DMS 273 treated with DMSO at 0.1 percent for 48 hours (cell line): ENCODE measurements at places on chromosomes 3 and 15.

DNA sequence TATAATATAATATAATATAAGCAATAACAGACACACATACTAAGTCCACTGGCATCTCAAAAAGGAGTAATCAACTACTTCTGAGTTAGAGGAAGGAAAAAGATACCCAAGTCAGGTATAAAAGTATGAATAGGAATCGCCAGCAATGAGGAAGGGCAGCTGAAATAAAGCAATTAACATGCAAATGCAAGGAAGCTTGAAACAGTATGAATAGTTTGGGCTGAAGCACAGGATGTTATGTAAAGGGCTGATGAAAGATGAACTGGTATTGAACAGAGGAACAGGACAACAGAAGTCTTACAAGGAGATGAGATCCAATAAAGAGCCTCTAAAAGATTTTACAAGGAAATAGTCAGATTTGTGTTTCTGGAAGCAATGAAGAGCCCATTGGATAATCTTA lies 7.1 kb downstream of the COPS2 start:
- DNase-seq, result no peak

DNA sequence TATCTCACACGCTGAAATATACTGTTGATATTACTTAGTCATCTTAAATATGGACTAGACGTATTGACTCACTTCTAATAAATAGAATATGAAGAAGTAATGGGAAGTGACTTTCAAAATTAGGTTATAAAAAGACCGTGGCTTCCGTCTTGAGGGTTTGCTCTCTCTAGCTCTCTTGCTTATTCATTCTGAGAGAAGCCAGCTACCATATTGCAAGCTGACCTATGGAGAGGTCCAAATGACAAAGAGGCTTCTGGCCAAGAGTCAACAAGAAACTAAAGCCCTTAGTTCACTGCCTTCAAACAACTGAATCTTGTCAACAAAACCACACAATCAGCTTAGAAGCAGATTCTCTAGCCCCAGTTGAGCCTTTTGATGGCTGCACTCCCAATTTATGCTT lies 46.1 kb downstream of the SLC9C1 start:
- no peak for DNase-seq

- DNase-seq, result no peak
Measured at GRCh38 chr3:122772827-122773226, 20.8 kb downstream of the HSPBAP1 start.

GRCh38 chr3:70250492-70250891 lies 61.9 kb downstream of the MDFIC2 start:
- no peak for DNase-seq

DNA sequence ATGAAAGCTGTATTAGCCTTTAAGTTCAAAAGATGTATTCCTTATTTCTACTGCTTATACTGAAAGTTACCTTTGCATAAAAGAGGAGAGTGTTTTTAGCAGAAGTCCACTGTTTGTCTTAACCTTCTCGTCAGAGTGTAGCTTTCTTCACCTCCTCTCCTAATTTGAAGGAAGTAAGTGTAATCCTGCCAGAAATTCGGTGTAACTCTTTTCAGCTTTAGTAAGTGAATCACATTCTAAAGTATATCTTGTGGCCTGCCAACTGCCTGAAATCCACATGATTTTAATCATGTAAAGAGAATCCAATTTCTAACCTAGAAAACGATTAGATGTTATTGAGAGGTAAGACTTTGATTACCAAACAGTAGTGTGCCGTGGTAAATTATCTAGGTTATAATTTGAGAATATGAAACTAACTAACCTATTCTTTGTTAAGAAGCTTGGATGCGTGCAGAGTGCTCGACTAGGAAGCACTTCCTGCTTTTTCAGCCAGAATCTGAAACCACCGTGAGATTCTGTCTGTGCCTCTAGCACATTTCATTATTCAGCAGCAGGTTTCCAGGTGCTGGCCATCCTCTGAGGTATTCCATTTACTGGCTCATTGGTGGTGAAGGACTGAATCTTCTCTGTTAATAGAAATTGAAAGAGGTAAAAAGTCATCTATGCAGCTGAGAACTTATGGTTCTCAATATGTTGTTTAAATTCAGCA lies 7.5 kb downstream of the GYG1 start:
- DNase-seq, result no peak

DNA sequence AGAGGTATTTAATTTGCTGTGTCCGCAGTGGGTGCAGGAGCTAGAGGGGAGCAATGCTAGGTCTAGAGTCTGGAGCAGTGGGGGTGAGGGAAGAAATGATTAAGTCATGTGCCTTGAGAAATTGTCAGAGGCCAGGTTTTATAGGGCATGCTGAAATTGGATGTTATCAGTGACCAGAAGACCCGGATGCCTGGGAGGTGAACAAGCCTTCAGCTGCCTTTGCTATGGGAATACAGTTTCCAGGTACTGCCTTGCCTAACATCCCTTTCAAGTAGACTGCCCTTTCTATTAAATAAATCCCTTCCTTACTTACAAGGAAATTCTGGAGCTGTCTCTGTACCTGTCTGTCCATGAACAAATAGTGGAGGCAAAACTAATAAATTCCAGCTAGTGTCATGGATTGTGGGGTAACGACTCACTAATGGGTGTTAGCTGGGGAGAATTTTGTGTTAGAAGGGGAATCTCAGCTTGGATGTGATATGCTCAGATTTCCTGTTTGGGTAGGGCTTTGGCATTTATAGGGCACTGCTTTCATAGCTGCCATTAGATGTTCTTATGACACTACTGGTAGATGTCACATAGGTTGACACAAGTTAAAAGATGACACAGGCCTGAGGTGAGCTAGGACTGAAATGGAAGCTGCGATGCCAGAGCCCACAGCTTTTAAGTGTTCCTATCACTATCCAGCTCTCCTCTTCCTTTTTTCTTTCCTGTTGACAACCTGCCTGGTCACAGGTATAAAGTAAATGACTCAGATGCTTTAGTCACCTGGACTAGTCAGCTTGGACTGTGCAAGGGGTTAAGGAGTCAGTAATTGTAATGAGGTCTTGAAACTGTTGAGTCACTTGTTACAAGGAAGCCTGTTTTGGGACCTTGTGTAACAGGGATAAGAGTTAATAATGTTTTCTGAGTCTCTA lies 21.3 kb downstream of the CHD2 start:
- DNase-seq, result no peak

DNA sequence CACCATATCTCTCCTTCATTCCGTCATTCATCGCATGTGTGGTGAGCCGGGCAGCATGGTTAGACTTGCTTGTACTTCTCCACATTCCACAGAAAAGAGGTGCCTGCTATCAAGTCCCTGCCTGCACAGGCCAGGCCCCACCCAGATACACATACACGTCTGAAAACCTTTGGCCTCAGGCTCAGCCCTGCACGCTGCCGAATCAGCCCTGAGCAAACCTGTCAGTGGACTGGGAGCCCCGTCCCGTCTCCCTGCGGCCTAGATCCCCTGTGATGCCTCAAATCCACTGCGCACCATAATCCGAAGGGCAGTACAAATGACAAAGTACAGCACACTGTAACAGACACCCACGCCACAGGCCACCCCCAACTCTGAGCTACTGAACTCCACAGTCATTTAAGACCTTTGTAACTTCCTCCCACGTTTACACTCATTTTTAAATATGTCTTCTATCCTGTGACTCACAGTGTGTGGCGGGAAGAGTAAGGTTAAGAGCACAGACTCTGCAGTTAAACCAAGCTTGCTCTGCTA lies 67.1 kb downstream of the MB21D2 start:
- no peak for DNase-seq

DNA sequence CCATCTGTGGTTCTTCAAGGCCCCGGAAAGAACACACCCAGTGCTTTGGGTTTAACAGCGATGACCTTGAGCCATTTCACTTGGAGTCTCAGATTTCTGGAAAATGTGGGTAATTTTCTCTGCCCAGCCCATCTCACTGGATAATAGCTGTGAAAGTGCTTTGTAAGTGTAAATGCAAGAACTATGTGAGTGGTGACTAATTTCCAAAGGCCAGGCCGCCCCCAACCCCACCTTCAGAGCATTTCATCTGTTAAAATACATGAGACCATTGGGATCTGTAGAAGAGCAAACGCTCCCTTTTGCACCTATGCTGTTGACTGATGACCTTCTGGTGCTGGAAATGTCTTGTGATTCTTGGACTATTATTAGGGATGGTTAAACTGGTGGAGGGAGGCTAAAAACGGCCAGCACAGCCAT lies 196.8 kb upstream of the LPP start:
- no peak for DNase-seq
